Camera-type eye (tissue), 1 donor: ENCODE measurements at places on chromosomes 2 and 18. TPM values are rescaled to one million over a fixed set of nuclear protein-coding genes. Genes with fewer than 3 reads are reported as not detected.

The MEIS1 gene
- 159 TPM for total RNA-seq

The RGPD3 gene
- 1.3 TPM for total RNA-seq

The B4GALT6 gene
- 11.7 TPM for total RNA-seq

The SERPINB4 gene
- total RNA-seq = not detected

The NYAP2 gene
- total RNA-seq = 8.2 TPM

The PTMA gene
- total RNA-seq = 734 TPM

The ATOH8 gene
- total RNA-seq = 17.6 TPM

The GALM gene
- total RNA-seq = 20.2 TPM

The CYP27C1 gene
- 4.6 TPM for total RNA-seq

The KLF7 gene
- total RNA-seq = 45.9 TPM

The ALK gene
- total RNA-seq = 9.5 TPM

The CFAP65 gene
- not detected for total RNA-seq

The ACMSD gene
- not detected for total RNA-seq

The PIK3C3 gene
- 102 TPM for total RNA-seq

The FAM124B gene
- 8.2 TPM for total RNA-seq

The FBXO15 gene
- 4.5 TPM for total RNA-seq

The FOXD4L1 gene
- total RNA-seq = not detected

The SIX3 gene
- total RNA-seq = 35.2 TPM

The ASB18 gene
- total RNA-seq = not detected

The EFR3B gene
- total RNA-seq = 32.6 TPM

The MC5R gene
- 0.33 TPM for total RNA-seq

The ITGB6 gene
- total RNA-seq = 12.7 TPM

The LBX2 gene
- total RNA-seq = not detected

The DYNAP gene
- total RNA-seq = not detected

The CMPK2 gene
- 7.6 TPM for total RNA-seq

The CNOT11 gene
- total RNA-seq = 17.7 TPM

The RNF152 gene
- total RNA-seq = 49.1 TPM

The FSIP2 gene
- 5.5 TPM for total RNA-seq

The KIAA2012 gene
- total RNA-seq = not detected

The NAT8 gene
- total RNA-seq = not detected

The IL18RAP gene
- total RNA-seq = 0.33 TPM

The HOXD12 gene
- total RNA-seq = not detected

The DIS3L2 gene
- 58.4 TPM for total RNA-seq

The DAPL1 gene
- 64.9 TPM for total RNA-seq

The POU3F3 gene
- 4.2 TPM for total RNA-seq

The SERPINB11 gene
- 0.93 TPM for total RNA-seq

The NDUFB3 gene
- total RNA-seq = 37.2 TPM

The TSPYL6 gene
- 0.44 TPM for total RNA-seq

The SCN7A gene
- total RNA-seq = 19.0 TPM

The HOXD9 gene
- 1.0 TPM for total RNA-seq

The GALNT5 gene
- 8.3 TPM for total RNA-seq

The ZNF396 gene
- total RNA-seq = 5.8 TPM

The RRM2 gene
- 14.7 TPM for total RNA-seq

The ZEB2 gene
- total RNA-seq = 322 TPM

The REG3A gene
- not detected for total RNA-seq

The USP34 gene
- total RNA-seq = 261 TPM
